ENCODE measurements at places on chromosomes 1 and 21.

DNA sequence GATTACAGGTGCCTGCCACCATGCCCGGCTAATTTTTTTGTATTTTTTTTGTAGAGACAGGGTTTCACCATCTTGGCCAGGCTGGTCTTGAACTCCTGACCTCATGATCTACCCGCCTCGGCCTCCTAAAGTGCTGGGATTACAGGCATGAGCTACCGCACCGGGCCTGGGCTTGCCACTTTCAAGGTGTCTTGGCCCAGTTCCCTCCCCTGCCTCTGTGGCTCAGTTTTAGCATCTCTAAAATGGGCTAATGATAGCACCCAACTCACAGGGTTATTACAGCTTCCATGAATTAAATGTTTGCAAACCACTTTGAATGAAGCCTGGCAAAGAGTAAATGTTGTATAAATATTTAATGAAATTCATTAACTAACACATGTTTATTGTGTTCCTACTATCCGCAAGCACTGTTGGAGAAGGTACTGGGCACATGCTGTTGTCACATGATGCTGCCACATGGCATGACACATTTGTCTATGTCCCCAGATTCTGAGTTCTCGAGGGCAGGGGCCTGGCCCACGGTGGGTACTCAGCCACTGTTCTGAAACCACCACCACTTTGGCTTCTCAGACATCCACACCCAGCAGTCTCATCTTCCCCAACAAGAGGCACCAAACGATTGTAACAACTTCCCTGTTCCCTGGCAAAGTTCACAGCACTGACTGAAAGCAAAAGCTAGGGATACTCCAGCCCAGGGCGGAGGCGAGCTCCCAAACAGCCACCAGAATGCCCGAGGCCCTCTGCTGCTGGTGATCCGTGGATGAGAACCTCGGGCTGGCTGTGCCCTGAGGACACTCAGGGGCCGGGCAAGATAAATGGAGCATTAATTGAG, 9.7 kb downstream of the IFFO2 start:
- no peak for DNase-seq

DNA sequence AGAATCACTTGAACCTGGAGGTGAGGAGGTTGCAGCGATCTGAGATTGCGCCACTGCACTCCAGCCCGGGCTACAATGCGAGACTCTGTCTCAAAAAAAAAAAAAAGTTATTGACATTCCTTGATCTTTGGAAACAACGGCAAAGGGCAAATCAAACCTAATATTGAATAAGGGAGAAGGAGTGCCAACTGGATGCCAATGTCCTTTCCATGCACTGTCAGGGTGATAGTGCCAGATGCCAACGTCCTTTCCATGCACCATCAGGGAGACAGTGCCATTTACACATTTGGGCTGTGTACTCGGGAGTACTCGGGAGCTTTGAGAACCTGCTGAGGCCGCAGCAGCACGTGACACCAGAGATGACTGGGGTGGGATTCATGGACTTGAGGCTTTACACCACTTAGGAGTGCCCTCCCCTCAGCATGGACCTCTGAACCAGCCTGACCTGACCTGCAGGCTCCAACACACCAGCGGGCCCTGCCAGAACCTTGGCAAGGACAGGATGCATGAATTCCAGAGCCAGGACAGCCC, 34.5 kb upstream of the SOD1 start:
- DNase-seq = no peak

GRCh38 chr1:65525266-65526048, 105.0 kb downstream of the LEPR start:
- DNase-seq = no peak

DNA sequence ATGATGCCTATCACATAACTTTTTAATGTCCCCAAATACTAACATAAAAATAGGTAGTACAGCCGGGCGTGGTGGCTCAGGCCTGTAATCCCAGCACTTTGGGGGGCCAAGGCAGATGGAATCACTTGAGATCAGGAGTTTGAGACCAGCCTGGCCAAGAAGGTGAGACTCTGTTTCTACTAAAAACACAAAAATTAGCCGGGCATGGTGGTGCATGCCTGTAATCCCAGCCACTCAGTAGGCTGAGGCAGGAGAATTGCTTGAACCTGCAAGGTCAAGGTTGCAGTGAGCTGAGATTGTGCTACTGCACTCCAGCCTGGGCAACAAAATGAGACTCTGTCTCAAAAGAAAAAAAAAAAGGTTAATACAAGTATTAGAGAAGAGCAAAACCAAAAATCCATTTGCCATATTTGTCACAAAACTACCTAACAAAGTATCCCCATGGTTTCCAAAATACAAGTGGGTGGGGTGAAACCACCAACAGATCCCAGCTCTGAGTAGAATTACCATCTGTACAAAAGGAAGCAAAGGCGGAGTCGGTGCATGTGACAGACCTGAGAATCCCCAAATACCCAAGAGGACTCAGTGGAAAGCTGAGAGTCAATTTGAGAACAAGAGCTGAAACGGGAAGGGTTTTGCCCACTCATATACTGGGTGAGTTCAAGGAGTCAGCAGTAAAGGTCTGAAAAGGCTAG, 113.2 kb downstream of the TOMM20 start:
- DNase-seq = no peak

GRCh38 chr21:25329227-25329825, 278.0 kb downstream of the MRPL39 start:
- DNase-seq = no peak

- DNase-seq = no peak
Measured at GRCh38 chr1:26418865-26419349, 8.3 kb downstream of the LIN28A start.

DNA sequence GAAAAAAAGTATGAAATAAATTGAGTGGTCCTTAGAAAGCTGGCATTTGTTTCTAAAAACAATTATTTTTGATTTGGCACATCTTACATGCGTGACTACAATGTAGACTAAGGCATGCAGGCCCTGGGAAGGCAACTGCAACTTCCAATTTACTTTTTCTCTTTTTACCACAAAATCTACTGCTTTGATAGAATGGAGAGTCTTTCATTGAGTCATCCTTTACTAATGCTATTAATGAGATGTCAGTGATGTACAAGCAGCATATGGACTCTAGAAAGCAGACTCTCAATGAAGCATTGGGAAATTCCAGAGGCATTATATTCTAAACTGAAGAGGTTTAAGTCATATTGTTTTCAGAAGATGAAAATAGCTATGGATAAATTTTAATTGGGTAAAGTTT, 29.6 kb upstream of the PRRX1 start:
- no peak for DNase-seq

GRCh38 chr21:45470087-45470515, 65.1 kb downstream of the COL18A1 start:
- DNase-seq = no peak

DNA sequence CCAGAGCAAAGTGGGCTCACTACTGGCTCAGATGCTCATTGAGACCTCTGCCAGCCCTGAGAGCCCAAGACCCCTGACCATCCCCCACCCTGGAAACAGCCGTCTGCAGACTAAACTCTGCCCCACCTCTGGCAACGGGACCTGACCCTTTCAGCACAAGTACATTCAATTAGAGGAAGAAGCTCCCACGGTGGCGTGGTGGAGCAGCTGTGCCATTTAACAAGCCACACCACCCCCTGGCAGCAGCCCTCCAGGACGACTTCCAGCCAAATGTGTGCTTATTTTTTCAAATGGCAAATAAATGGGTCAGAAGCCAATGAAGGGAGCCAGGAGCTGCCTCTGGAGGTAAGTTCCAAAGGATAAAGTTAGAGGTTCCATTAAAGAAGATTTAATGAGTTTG, 226.7 kb downstream of the NPHP4 start:
- DNase-seq = no peak

GRCh38 chr1:119376594-119376993, 8.0 kb downstream of the HAO2 start:
- DNase-seq = no peak

DNA sequence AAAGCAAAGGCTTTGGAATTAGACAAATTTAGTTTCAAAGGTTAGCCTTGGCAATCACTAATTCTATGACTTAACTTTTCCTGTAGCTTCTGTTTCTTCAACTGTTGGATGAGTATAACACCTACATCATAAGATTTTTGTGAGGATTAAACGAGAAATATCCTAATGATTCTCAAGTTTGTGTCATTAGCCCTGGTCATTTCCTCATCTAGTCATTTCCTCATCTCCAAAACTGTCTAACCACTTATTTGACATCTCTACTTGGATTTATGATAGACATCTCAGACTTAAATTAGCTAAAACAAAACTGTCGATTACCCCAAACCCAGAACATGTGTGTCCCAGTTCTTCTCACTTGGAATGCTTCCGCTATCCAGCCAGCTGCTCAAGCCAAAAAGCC, 80.2 kb upstream of the CHODL start:
- no peak for DNase-seq

DNA sequence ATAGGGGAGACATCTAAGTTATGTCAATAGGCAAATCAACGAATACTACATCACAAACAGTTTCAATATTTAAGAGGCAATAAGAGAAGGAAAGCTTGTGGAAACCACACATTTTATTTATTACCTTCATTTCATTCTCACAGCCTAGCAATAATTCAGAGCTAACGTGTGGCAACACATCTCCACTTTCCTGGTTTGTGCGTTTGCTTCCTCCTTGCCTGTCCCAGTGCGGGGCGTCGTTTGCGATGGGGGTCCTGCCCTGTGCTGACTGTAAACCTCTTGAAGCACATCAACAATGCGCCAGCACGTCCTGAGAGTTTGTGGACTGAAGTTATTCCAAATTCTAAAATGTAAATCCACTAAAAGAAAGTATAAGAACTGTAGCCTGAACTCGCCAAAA, 14.4 kb upstream of the VPS26C start:
- no peak for DNase-seq

- no peak for DNase-seq
Measured at GRCh38 chr21:22399681-22400514, 1401.7 kb downstream of the NCAM2 start.

GRCh38 chr1:8397511-8397910, 79.6 kb downstream of the SLC45A1 start:
- DNase-seq = no peak

DNA sequence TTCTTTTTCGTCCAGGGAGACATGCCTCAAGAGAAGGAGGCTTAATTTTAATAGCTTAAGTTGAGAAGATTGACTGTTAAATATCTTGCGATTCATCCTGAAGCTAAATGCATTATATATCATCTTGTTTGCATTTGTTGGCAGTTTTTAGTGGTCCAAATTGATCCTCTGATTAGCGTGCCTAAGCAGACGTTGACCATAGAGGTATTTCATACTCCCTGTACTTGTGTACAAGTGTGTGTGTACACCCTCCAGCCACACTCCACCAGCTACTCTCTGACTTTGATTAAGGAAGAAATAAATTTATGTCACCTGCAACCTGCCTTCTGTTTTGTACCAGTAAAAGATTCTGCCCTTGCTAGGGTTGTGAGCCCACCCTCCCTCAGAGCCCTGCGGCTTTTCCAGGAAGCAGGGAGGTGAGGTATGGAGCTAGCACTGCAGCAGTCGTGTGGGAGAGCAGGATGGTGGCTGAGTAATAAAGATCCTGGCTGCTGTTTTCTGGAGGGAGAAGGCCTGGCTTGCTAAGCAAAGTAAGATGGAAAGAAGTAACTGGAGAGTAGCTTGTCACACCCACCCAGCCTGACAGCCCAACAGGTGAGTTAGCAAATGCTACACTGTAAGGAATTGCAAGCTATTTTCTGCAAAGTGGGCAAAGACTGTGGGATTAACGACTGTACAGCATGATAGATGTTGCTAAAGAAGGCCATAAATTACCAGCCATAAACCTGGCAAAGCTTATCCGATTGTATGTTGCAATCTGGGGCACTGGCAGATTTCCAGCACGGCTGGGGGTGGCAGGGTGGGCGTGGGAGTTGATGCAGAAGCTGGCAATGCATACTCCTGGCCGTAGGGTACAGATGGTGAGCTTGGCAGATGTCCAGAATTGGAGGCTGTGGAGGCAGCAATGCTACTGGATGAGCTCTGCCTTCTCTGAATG, 170.2 kb downstream of the TNR start:
- DNase-seq = no peak

- no peak for DNase-seq
Measured at GRCh38 chr1:24961961-24962861, 32.1 kb upstream of the RUNX3 start.

DNA sequence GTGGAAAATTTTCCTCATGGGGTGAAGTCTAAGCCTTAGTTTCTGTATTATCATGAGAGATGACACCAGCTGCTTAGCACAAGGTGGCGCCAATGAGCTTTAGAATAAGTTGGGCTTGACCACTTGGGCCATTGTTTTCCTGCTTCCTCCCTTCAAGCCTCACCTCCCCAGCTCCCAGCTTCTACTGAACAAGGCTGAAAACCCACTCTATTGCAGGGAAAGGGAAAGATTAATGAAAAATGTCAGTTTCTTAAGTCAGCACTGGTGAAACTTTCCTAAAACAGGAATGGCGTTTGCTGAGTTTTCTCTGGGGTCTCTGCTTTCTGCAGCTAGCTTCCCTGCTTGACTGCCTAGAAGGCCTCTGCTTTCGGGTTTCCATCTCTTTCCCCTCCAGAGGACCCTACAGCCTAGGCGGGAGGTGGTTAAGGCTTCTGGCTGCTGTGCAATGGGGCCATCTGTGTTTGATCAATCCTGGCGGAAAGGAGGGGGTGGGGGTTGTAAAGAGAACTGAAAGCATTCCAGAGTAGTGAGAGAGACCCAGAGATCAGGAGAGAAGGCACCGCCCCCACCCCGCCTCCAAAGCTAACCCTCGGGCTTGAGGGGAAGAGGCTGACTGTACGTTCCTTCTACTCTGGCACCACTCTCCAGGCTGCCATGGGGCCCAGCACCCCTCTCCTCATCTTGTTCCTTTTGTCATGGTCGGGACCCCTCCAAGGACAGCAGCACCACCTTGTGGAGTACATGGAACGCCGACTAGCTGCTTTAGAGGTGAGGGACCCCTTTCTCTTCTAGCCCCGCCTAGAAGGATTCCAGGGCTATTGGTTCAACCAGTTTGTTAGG, at the start of gene OLFML3:
OLFML3 (plus strand) TSS at position 612 of the 840 bp plus-strand sequence; CDS start at position 655, 43 bp downstream.
- DNase-seq = peak; percentile 77

- no peak for DNase-seq
Measured at GRCh38 chr1:108801101-108801500, 54.6 kb downstream of the STXBP3 start.

DNA sequence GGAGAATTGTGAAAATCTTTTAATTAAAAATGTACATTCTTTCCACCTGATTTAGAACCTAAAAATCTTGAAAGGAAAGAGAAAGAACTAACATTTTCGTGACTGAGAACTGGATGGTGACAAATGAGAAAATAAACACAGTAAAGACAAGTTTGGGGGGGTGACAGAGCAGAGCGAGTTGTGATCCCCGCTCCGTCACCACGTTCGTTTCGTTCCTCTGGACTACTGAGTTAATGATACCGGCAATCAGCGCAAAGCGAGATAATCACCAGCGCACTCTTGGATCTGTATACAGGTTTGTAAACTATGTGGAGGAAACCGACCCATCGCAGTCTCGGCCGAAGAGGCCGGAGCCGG, 31.2 kb upstream of the CFAP126 start:
- DNase-seq = no peak

- no peak for DNase-seq
Measured at GRCh38 chr1:47449822-47450552, 12.1 kb downstream of the FOXD2 start.

GRCh38 chr1:22490309-22490708, 38.7 kb downstream of the ZBTB40 start:
- peak; percentile 43 for DNase-seq

Measured in HL-60 (cell line).